ENCODE measurements at places on chromosomes 2 and 18.

- peak; percentile 52 for DNase-seq
These were observed 50.3 kb upstream of the ETAA1 start for GRCh38 chr2:67346718-67347407.

DNA sequence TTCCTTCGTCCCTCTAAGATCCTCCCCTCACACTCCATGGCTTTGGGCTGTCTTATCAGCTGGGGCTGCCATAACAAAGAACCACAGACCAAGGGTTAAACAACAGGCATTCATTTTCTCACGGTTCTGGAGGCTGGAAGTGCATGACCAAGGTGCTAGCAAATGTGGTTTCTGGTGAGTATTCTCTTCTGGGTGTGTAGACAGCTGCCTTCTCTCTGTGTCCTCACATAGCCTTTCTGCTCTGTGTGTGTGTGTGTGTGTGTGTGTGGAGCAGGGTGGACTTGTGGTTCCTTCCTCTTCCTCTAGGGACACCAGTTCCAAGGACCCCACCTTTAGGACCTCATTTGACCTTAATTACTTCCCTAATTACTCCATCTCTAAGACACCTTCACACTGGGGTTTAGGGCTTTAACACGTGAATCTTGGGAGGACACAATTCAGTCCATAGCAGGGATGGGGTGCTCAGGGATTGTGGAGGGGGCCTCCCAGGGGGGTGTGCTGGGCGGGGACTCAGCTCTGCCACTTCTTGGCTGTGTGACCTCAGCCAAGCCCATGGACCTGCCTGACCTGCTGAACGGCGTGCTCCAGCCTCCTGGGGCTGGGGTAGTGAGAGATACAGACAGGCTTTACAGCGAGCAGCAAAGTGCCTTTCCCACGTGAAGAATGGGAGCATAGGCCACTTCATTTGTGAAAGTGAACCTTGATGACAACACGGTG, 38.0 kb downstream of the ACKR3 start:
- peak; percentile 52 for DNase-seq

GRCh38 chr2:113686537-113686936, 59.5 kb downstream of the RABL2A start:
- peak; percentile 25 for DNase-seq

DNA sequence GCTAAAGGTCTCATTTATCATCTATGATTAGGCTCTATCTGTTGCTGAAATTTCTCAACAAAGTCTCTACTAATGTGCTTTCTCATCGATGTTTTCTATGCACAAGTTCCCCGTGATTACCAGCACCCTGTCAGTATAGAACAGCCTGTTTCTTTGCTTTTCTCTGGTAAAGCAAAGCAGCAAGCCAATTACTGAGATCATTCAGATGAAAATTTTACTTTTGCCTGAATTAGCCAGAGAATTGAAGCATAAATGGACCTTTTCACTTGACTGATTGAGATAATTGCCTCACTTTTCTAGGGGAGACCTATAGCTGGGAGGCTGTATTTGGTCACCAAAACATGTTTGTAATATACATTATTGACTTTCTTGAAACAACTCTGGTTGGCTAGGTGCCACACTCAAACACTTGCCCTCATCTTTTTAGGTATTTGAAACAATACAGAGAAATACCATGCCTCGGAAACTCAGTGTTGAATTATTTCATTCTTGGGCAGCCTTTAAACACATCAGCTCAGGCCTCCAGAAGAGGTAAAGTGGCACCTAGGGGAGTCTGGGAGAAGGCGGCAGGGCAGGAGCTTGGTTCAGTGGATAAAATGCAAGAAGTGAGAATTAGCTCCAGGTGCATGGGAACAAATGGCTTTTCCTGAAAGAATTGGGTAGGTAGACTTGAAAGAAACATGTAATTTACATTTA, 96.2 kb downstream of the GALNT3 start:
- DNase-seq = no peak

GRCh38 chr2:40256649-40257048, 195.2 kb downstream of the SLC8A1 start:
- no peak for DNase-seq

DNA sequence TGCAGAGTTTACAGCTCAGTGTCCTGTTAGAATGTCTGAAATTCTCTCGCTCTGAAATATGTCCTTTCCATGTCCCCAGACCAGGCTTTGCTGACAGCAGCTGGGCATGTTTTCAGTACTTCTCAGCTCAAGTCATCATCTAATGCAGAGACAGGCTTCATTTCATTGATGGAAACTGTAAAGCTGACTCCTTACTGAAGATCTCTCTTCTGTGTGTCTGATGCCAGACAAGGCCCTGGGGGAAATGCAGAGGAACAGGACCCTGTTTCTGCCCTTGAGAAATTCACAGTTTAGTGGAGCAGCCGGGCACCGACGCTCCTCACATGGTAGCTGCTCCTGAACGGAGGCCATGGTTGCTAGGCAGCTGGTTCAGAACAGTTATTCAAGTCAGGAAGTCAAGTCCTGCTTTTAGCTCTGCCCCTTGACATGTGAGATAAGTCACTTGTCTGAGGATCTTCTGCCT, 24.6 kb upstream of the FZD7 start:
- DNase-seq = no peak

GRCh38 chr2:102764083-102764482, 2.3 kb downstream of the TMEM182 start:
- DNase-seq = peak; percentile 69

DNA sequence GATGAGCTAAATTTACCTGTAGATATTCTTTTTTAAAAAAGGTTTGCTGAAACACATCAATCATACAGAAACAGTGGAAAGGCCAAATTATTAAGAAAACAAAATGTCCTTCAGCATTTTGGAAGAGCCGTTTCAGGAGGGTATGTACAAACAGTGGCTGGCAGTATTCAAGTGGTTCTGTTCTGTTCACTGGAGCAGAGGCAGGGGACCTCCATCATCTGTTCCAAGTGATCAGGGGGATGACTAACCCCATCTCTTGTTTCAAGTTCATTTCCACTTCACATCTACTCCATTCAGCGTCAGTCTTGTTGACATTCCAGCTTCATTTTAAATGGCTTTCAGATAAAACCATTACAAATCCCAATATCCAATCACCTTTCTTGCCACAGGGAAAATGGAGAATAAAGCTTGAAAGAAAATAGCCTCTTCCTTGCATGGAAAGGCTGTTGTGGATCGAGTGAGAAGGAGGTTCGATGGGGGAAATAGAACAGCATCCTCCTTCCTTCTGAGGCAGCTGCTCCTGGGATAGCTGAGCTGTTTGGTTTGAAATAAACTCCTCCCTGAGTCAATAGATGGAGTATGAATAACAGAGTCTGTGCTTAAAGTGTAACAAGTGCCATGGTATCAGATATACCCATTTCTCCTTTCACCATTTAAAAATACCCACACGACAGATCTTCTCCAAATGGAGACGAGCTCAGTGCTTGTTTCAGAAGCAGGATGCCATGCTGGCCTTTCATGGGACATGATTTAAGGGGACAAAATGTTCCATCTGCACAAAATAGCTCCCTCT, 63.7 kb upstream of the OTOF start:
- DNase-seq = no peak

GRCh38 chr2:200226451-200227426, 79.8 kb upstream of the SPATS2L start:
- DNase-seq = no peak

- no peak for DNase-seq
These were observed 66.5 kb downstream of the PXDN start for GRCh38 chr2:1677821-1678165.

- no peak for DNase-seq
These were observed 641.3 kb downstream of the DPP10 start for GRCh38 chr2:115083711-115084110.

GRCh38 chr2:75064691-75065396, 106.4 kb downstream of the POLE4 start:
- DNase-seq = peak; percentile 44

GRCh38 chr2:86338778-86339295, 1.4 kb upstream of the REEP1 start:
- DNase-seq = no peak

- DNase-seq = no peak
These were observed 22.7 kb upstream of the PTPN2 start for GRCh38 chr18:12906773-12907172.

DNA sequence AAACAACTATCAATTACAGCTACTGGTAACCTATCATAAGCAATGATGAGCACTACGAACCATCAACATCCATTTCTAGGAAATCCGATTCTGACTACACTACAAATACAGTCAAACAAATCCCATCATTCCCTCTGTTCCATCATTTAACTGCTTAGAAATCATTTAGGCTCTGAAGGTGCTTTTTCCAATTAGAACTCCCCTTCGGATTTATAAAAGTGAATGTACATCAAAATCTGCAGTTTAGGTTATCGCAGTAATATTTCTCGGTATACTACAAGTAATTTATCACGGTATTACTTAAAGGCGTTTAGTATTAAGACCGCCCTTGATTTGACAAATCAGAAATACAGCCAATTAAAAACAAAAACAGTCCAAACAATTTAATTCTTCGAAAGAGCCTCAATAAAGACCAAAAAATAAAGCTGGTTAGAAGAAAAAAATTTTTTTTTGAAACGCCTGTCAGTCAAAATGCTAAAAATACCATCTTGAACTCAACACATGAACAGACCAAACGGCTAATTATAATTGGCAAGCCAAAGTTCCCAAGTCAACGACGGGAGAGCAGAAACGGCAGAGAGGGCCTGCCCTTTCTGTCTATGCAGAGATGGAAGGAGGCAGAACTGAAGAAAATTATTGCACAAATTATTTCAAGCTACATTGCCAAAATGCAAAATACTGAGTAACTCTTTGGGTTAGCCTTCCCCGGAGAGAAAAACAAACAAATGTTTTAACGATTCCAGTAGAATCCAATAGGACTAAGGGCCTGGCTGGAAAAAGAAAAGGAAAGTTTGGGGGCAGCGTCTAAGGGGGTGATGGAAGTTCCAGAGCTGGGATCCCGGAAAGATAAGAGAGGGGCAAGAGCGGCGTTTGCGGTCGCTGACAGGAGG, 1.2 kb downstream of the VPS54 start:
- peak; percentile 26 for DNase-seq

DNA sequence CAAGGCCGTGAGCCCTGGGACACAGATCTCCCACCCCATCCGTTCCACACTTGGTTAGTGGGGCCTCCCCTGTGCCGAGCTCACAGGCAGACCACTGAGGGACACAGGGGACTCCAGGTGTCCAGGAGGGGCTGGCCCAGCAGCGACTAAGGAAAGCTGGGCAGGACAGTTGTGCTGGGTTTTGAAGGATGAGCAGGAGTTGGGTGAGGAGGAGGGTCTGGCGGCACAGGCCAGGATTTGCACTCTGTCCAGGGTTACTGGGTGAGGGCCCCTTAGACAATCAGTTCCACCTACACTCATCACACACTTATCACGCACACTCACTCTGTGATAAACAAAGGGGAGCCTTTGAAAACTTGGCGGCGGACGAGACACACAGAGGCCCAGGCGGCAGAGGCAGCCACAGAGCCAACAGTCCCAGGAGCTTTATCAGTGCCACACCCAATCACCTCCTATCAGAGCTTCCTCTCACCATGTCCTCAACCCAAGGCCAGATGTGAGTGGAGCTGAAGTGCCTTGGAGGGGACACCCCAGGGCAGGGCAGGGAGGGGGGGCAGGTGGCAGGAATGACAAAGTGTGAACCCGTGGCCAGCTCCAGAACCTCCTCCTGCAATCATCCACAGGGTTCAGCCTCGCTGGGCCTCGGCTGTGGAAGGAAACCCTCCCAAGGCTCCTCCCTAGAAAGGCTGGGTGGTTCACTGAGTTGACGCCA, 26.6 kb downstream of the BIN1 start:
- DNase-seq = no peak

Measured in renal cortical epithelial cell (primary cell).